Bladder microvascular endothelial cell (primary cell): ENCODE measurements at places on chromosomes 5 and 9. TPM values are rescaled to one million over a fixed set of nuclear protein-coding genes. Genes with fewer than 3 reads are reported as not detected.

Gene SLIT3
- total RNA-seq: under 0.01 and 0.13 TPM in 2 replicates

Gene PDE8B
- not detected in 2 replicates for total RNA-seq

Gene GABRA6
- not detected in 2 replicates for total RNA-seq

Gene DIPK1B
- total RNA-seq: 109 and 161 TPM in 2 replicates

Gene ITK
- total RNA-seq: not detected in 2 replicates

Gene SLC4A9
- total RNA-seq: under 0.01 and 0.19 TPM in 2 replicates

Gene IFNA13
- total RNA-seq: not detected in 2 replicates

Gene TMEM215
- total RNA-seq: not detected in 2 replicates

Gene TMEM252
- total RNA-seq: not detected in 2 replicates

Gene TAS2R1
- not detected in 2 replicates for total RNA-seq

Gene ZNF79
- 11.7 and 16.0 TPM in 2 replicates for total RNA-seq

Gene SMIM33
- not detected in 2 replicates for total RNA-seq

Gene IL4
- total RNA-seq: not detected in 2 replicates

Gene PDE6A
- 0.06 TPM in 1 of 2 replicates, not detected in the other for total RNA-seq

Gene SLC1A1
- 4.7 and 5.1 TPM in 2 replicates for total RNA-seq

Gene PCDHA1
- total RNA-seq: 0.13 TPM in 1 of 2 replicates, not detected in the other

Gene NEUROG1
- not detected in 2 replicates for total RNA-seq

Gene SOHLH1
- total RNA-seq: not detected in 2 replicates

Gene EGFLAM
- total RNA-seq: 0.06 and 0.49 TPM in 2 replicates

Gene TMC1
- 1.3 and 2.4 TPM in 2 replicates for total RNA-seq

Gene MTAP
- 12.0 and 25.6 TPM in 2 replicates for total RNA-seq

Gene CCDC69
- 5.1 and 7.1 TPM in 2 replicates for total RNA-seq

Gene CSF1R
- not detected in 2 replicates for total RNA-seq

Gene SPATA31C1
- not detected in 2 replicates for total RNA-seq

Gene PFN3
- not detected in 2 replicates for total RNA-seq

Gene RFX3
- total RNA-seq: 5.5 and 12.3 TPM in 2 replicates

Gene CARTPT
- not detected in 2 replicates for total RNA-seq

Gene SPINK7
- total RNA-seq: not detected in 2 replicates

Gene CDO1
- total RNA-seq: 0.63 and 0.81 TPM in 2 replicates

Gene CSF2
- total RNA-seq: 0.81 and 1.3 TPM in 2 replicates

Gene ECM2
- not detected in 2 replicates for total RNA-seq

Gene STC2
- 6.6 and 44.5 TPM in 2 replicates for total RNA-seq
